Stimulated activated CD8-positive, alpha-beta memory T cell treated with anti-CD3 and anti-CD28 coated beads, Interleukin-7, amount 100 ng/mL, for 24 hours (primary cell): ENCODE measurements at places on chromosomes 11 and 22.

DNA sequence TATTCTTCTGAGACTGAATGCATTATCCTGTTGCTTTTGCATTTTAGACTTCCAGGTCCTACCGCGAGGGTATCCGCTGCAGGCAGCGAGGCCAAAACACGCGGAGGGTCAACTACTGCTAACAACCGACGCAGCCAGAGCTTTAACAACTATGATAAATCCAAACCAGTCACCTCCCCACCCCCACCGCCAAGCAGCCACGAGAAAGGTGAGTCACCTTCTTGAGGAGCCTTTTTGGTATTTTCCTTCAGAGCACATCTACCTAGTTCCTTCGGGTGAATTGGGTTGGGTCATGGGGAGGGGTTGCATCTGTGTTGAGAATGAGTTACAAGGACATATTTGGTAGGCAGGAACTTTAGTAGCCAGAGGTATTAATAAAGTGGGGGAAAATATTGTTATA lies 179.8 kb downstream of the NAV2 start:
- no peak for DNase-seq

DNA sequence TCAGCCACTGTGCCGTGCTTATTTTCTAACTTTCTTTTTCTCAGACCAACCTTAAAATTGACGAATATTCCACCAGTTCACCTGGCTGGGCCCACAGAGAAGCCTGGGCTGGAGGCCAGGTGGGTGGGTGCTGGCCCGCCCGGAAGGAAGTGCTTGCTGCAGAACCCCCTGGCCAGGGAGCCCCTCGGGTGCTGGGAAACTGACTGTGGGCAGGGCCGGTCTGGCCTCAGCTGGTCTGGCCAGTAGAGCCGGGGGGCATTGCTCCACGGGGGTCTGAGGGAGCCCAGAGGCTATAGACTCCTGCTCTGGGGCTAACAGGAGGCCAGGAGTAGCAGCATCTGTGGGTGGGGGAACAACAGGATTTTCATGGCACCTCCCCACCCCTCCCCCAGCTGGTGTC lies 6.8 kb upstream of the CHID1 start:
- DNase-seq = no peak

GRCh38 chr11:36976741-36977140 lies 378.7 kb upstream of the RAG2 start:
- no peak for DNase-seq

- DNase-seq = no peak
Observed at GRCh38 chr22:28670756-28671155, 8.9 kb downstream of the TTC28 start.

DNA sequence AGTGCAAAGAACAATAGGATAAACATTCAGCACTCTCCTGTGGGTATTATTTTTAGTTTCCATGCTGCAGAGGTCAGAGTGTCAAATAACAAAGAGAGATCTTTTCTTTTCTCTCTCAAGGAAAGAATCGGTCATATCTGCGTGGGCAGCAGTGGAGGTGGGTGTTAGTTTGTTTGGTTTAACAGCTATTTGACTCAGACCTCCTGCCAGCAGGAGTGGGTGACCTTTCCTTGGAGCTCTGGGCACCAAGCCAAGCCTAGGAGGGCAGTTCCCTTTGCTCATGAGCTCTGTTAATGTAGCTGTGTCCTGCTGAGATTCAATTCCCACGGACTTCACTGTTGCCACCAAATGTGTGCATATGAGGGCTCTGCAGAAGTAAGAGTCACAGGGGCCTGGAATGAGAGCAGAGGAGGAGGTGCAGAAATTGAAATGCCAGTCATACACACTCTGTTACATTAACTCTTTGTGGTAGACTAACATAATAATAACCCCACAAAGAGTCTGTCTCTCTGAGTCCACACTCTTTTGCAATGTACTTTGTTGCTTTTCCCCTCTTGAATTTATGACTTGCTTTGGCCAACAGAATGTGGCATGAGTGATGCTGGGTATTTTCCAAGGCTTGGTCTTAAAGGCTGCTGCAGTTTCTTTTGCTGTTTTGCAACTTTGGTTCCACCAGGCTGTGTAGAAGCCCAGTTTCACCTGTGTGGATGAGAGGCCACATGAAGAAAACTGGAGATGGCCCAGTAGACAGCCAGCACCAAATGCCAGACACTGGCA lies 76.0 kb upstream of the GRK3 start:
- DNase-seq = peak; percentile 6

DNA sequence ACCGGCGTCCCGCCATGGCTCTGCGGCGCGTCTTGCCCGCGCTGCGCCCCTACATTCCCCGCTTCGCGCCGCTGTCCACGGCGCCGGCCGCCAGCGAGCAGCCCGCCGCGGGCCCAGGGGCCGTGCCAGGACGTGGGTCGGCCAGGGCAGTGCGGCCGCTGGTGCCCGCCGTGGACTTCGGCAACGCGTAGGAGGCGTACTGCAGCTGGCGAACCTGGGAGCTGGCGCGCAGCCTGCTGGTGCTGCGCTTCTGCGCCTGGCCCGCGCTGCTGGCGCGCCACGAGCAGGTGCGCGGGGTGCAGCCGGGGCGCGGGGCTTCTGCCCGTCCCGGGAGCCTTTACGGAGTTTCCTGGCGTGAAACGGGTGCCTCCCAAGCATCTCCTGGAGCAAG lies 20.1 kb downstream of the DGCR6L start:
- no peak for DNase-seq

DNA sequence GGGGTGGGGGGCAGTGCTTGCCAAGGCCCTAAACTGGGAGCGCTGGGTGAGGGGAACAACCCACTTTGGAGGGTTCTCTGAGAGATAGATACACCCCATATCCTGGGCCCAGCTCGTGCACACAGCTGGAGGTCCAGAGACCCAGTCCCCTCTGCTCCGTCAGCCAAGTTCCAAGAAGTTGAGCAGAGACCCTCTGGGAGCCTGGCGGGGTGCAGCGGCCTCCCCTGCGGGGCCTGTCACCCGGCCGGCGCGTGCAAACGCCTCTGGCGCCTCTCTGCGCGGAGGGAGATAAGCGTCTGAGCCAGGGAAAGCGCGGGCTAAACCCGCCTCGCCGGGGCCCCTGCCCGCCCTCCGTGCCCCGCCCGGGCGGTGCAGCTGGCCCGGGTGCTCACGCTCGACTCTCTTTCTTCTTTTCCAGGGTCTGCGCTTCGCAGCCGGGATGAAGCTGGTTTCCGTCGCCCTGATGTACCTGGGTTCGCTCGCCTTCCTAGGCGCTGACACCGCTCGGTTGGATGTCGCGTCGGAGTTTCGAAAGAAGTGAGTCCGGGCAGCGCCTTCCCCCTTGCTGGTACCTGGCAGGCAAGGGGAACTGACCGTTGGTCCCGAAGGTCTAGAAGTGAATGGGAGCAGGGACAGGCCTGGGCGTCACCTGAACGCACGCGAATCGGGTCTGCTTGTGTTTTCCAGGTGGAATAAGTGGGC lies 540 bp downstream of the ADM start:
- DNase-seq = no peak

DNA sequence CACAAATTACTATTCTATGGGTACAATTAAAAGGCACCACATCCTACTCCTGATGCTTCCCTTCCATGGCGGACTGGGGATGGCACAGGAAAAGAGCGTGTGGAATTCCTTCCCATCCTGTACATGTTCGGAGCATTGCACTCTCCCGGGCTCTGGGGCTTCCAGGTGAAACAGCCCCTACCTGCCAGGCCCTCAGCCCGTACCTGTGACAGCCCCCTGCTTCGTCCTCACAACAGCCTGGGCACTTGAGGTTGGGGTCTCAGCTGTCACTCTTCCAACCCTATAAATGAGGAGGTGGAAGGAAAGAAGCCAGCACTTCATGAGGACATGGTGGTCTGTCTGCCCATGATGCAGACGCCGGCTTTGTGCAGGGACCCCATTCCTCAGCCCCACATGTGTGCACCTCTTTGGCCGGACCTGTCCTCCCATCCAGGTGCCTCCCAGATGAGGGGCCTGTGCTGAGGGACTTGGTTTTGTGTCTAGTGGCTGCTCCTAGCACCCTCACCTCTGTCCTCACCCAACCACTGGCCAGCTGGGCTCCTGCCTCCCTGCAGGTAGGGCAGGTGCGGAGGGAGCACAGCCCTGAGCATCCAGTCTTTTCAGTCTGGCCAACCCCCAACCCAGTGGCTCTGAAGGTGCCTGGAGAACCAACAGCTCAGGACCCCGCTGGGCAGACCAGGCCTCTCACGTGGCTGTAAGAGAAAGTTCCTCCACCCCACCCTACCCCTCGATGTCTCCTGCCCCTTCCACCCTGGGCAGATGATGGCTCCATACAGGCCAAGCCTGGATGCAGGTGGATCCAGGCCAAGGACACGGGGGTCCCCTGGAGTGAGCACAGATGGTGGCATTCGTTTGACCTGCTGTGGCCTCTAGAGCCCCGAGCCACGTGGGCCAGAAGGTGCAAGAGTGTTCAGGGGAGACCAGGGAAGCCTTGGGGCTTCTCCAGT lies 23.4 kb upstream of the WNT7B start:
- no peak for DNase-seq

DNA sequence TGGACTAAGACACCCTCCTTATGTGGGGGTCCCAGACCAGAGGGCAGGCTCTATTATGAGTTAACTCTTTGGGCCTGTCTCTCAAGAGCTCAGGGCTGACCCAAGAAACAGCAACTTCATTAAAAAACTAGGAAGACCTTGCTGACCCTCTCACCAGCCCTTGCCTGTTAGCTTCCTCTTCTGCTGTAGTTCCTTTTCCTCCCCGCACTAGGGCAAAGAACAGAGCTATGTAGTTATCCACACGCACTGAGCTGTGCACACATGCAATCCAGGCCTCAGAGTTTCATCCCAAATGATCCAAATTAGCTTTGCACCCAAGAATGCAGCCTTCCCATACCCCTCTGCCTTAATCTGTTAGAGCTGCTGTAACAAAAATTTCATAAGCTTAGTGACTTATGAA lies 539.6 kb upstream of the CADM1 start:
- DNase-seq = no peak

GRCh38 chr11:31412946-31413345 lies 43.3 kb downstream of the DNAJC24 start:
- DNase-seq = no peak

DNA sequence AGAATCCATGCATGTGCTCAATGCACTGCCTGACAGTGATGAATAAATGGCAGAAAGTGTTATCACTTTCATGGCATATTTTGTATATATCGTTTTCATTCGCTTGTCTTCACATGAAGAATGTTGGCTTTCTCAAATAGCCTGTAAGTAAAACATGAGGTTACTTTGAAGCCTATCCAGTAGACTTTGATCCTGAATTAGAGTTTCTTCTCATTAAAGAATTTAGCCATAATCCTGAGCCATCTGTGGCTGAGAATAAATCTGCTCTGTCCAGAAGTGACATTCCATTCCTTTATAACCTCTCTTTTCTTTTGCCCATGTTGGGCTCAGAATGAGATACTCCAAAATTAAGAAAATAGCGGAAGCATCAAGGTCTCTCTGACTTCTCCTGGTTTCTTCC lies 1071.7 kb upstream of the TENM4 start:
- DNase-seq = no peak

GRCh38 chr11:95832763-95833162 lies 42.5 kb downstream of the CEP57 start:
- DNase-seq = no peak

GRCh38 chr11:71562120-71562519 lies 3.2 kb upstream of the KRTAP5-10 start:
- DNase-seq = no peak

DNA sequence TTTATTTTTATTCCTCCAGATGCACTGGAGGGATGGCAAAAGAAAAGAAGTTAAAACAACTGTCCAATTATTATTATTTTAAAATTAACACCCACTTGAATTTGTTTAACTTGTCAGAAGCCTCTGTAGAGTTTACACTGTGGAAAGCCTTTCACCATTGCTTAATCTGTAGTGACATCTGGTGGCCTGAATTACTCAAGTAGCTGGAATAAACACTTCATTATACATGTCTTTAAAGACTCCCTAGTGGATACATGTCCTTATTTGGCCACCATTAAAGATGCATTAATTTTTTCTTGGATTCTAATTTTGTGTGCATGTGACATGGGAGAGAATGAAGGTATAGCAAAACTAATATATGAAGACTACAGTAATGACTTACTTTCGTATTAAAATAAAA lies 1496.5 kb downstream of the FAM181B start:
- DNase-seq = no peak

DNA sequence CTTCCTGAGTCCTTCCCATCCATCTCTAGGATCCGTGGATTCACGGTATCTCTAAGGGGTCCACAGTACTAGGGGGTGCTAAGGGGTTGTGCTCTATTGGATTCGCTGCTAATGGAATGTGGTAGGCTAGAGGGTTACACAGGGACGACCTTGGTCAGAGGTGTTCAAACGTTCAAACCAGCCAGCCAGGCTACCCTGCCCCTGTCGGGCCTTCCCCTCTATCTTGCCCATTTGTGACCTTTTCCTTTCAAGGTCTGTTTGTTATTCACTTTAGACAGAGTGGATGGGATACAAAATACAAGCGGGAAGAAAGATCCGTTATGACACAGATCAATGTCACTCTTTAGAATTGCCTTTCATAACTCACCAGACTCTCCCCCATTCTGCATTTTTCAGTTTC lies 205.8 kb upstream of the TBCEL start:
- DNase-seq = no peak

DNA sequence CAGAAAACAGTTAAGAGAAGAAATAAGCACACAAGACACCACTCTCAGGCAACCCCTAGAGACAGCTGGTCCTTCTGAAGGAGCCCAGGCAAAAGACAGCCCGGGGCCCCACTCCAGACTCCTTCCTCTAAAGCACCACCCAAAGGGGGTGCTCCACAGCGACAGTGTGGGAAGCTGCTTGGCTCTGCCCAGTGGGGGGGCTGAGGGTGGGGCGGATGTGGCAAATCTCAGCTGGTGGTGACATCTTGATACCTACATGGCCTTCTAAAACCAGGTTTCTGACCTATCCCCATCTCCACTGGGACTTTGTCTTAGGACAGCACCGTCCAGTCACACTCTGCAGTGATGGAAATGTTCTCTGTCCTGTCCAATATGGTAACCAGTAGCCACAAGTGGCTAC lies 10.2 kb upstream of the APOA1 start:
- DNase-seq = no peak

GRCh38 chr11:120929664-120930154 lies 94.2 kb upstream of the TBCEL start:
- DNase-seq = no peak

GRCh38 chr11:2933375-2934020 lies 4.3 kb upstream of the PHLDA2 start:
- no peak for DNase-seq

DNA sequence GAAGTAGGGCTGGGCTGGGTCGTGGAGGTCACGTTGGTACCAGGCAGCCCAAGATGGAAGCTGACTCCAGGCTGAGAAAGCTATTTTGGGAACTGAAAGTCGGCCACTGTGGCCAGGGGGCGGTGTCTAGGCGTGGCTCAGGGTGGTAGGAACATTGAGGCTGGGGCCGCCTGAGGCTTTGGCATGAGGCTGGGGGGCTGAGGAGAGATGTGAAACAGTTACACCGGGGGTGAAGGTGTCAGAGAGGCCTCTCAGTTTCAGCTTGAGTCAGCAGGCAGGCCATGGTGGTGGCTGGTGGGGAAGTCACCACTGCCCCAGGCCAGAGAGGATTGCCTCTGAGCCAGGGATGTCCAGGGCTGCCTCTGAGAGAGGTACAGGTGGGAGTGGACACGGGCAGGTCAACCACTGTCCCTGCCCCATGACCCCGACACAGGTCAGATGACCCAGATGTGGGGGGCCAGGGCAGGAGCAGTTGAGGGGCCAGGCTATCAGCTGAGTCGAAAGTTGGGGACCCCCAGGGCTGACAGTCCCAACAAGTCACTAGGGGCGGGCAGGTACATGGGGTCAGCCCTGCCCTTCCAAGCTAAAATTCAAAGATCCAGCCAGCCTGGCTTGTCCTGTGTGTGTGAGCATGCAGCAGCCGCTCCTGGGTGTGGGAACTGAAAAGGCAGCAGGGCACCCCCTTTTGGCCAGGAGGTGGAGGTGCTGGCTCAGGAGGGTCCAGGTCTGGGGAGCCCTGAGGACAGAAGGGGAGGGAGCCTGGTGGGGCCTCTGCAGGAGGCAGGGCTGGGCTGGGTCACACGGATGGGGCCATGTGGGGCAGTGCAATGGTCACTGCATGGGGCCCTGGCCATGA lies 7.2 kb downstream of the KCNK7 start:
- no peak for DNase-seq
